Stimulated activated CD4-positive, alpha-beta T cell treated with anti-CD3 and anti-CD28 coated beads, Interleukin-4, amount 100 ng/mL, for 24 hours (primary cell): ENCODE measurements at places on chromosomes 1 and 21.

DNA sequence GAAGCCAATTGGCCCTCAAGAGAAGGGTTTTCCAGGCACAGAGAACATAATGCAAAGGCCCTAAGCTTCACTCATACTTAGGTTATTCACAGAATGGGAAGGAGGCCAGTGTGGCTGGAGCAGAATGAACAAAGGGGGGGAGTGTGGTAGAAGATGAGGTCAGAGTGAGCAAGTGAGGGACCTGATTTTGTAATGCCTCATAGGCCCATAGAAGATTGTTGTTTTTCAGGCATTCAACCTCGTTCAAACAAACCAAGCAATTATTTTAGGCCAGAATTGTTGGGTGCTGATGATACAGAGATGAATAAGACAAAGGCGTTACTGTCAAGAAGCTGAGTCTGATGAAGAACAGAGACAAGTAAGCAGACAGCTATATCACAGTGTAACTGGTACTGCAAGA lies 54.5 kb upstream of the RAP1A start:
- DNase-seq: no peak

DNA sequence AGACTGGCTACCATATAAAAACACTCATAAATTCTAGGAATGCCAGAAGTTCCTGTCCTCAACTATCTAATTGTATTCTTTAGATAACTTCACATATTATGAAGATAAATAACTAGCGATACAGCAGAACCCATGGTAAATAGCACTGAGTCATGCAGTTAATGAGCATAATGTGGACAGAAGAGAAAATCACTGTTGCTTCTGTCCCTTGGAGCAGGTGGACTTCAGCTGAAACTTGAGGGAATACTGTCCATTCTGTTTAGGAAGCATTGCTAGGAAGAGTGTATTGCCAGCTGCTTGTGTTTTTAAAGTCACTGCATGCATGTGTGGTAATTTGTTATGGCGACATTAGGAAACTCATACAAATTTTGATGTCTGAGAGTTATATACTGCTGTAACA lies 854.4 kb downstream of the LTN1 start:
- no peak for DNase-seq

DNA sequence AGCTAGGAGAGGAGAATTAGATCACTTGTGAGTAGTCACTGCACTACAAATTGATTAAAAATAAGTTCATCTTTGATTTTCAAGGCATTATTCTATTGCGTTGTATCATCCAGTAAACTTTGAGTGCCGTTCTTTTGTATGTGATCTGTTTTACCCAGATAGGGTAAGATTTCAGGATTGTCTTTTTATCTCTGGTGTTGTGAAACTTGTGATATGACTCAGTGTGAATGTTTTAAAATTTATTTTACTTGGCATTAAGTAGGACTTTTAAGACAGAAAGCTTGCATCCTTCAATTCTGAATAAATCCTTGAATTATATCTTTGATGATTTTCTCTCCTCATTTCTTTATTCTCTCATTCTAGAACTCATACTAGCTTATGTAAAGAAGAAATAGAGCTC lies 93.3 kb upstream of the ADAMTS5 start:
- DNase-seq: no peak

DNA sequence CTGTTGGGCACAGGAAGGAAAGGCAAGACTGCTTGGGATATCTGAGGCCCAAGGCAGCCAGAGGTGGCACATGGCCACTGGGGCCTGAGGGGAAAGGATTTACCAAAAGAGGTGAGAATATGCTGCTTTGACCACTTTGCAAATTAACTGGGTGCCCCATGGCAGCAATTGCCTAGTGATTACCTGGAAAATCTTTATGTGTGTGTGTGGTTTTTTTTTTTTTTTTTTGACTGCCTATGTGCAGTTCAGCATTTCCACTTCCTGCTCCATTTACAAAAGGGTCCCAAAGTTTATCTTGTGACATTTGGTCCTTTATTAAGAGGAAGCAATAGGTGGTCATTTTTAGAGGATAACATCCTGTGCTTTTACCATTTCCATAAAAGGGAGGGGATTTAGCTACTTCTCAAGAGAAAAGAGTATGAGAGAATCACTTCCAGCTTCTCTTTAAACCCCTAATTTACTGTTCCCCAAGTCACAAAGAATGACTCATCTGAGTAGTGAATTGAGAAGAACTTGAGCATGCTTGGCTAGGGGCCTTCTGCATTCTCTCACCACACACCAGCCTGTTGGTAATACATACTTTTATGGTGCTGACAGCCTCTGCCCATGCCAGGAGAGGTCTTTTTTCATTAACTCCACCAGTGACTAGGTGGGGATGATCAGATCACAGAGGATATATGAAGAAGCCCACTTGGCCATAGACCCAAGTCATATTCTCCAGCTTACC lies 52.1 kb downstream of the SYDE2 start:
- DNase-seq: no peak

GRCh38 chr1:174447866-174448530 lies at the start of gene GPR52:
GPR52 (plus strand) TSS chr1:174447964; CDS start chr1:174448112, 148 bp downstream.
- DNase-seq: no peak

- no peak for DNase-seq
Observed at GRCh38 chr21:34613679-34614627, 960 bp downstream of the RCAN1 start.

DNA sequence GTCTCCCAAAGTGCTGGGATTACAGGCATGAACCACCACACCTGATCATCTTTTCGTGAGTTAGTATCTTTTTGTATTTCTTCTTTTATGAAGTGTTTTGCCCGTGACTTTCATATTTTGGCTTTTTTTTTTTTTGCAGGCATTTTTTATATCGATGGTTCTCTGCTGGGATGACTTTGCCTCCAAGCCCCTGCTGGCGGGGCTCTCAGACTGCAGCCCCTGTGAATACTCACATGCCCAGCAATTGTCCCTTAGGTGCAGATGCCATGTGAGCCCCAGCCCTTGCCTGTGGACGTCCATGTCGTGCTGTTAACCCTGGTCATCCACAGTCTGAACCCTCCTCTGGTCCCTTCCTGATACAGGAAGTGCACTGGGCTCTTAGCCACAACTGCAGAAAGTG lies 21.7 kb downstream of the CRYAA start:
- DNase-seq: no peak

GRCh38 chr1:208499026-208499425 lies 254.8 kb upstream of the PLXNA2 start:
- no peak for DNase-seq

GRCh38 chr1:58746757-58747156 lies 37.1 kb downstream of the JUN start:
- no peak for DNase-seq

GRCh38 chr1:203321273-203322052 lies 16.1 kb downstream of the BTG2 start:
- no peak for DNase-seq

GRCh38 chr21:18985584-18985983 lies 582.0 kb upstream of the TMPRSS15 start:
- no peak for DNase-seq

DNA sequence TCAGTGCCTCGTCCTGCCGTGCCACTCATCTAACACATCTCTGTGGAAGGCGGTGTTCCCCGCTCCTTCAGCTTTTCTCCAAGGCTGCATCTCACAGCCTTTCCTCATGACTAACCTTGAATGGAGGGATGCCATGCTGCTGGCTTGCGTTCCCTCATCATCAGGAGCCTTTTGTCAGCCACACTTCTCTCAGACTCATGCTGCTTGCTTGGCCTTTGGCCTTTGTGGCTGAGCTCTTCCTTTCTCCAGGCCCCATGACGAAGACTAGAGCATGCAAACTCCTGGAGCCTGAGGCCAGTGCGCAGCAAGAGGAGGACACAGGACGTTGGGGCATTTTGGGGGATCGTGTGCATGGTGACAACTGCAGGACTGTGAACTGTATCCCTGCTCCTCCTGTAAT lies 70.8 kb downstream of the SYT2 start:
- no peak for DNase-seq

GRCh38 chr1:236762410-236762809 lies 32.7 kb upstream of the MTR start:
- DNase-seq: no peak

- DNase-seq: no peak
Observed at GRCh38 chr1:29523136-29523535, 286.8 kb downstream of the PTPRU start.

DNA sequence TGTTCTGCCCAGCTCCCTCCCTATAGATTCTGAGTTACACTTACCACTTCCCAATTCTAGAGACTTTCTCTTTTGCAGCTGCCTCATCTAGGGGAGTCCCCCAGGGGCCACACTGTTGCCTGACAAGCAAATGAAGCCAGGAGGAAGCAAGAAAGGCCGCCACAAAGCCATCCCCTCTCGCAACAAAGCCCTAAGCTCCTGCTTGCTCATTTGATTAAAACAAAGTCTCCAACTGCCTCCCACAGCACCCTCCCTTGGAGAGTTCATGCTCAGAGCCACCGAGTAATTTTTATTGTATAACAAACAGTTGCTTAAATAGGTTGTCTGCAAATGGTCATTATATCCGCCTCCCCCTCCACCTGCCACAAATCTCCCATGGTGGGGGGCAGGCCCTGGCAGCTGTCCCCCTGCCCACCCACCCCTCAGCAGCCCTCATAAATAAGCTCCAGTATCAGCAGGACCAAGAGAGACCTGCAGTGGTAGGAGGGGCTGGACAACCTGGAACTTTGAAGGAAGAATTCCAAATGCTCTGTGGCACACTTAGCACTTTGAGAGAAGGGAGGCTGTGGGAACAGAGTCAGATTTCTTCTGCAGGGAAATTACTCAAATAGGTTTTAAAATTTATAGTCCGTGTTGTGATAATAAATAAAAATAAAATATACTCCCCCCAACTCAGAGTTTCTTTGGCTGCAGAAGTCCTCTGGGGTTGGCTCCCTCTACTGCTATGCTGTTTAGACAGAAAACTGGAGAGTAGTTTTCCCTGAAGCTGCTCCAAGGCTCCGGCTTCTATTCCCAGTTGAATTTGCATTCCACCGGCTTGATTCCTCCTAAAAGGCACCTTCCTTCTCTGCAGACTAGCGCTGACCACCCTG lies 237.5 kb downstream of the TTLL7 start:
- no peak for DNase-seq

- DNase-seq: no peak
Observed at GRCh38 chr1:160707236-160708064, 4.2 kb downstream of the CD48 start.

DNA sequence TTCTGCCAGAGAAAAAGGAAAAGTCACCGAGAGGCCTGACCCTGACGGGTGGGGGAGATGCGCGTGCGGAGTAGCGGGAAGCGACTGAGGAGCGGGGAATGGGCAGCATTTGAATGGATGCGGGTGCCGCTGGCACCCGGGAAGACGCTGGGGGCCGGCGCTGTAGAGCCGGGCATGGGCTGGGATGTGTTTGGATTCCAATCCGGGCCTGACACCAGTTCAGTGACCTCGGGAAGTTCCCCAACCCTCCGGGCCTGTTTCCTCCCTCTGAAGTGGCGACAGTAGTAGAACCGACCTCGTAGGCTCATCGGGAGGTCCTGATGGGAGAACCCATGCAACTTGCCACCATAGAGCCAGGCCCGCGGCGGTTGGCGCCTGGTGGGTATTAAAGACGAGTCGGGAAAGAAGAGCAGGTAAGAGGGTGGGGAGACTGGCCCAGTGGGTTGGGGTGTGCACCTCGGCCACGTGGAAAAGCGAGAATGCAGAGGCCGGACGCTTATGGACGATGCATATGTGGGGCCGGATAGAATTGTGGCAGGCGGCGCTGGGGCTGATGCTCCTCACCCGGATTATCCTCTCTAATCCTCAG lies 642 bp upstream of the SLC16A1 start:
- peak; percentile 40 for DNase-seq

GRCh38 chr1:74463333-74463988 lies 49.0 kb downstream of the LRRC53 start:
- DNase-seq: no peak

GRCh38 chr1:155039308-155039669 lies 5.7 kb downstream of the DCST1 start:
- DNase-seq: no peak

- DNase-seq: no peak
Observed at GRCh38 chr1:91334856-91335255, 69.8 kb downstream of the HFM1 start.

DNA sequence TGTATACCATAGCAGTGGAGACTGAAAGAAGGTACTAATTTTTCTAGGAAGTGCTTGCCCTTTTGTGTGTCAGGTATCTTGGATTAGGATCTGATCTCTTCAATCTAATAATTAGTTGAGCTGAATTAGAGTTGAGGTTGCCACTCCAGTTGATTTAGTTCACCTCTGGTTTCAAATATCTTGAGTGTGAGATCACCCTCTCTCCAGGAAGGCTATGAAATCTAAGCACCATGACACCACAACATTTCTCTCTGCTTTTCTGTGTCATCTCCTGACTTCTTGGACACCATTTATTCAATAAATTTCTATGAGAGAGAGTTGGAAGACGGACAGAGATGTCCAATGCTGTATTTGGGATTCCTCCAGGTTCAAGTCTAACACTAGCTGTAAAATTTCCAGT lies 212.8 kb downstream of the DYRK1A start:
- DNase-seq: no peak
